ENCODE measurements at places on chromosomes 13 and 19.

GRCh38 chr19:40530091-40530901 is 46.4 kb upstream of the SHKBP1 start:
- DNase-seq, result no peak

- DNase-seq, result no peak
These were observed 160.2 kb downstream of the SLC7A1 start for GRCh38 chr13:29435125-29435911.

GRCh38 chr19:8665468-8666213 is 33.0 kb downstream of the ACTL9 start:
- no peak for DNase-seq

DNA sequence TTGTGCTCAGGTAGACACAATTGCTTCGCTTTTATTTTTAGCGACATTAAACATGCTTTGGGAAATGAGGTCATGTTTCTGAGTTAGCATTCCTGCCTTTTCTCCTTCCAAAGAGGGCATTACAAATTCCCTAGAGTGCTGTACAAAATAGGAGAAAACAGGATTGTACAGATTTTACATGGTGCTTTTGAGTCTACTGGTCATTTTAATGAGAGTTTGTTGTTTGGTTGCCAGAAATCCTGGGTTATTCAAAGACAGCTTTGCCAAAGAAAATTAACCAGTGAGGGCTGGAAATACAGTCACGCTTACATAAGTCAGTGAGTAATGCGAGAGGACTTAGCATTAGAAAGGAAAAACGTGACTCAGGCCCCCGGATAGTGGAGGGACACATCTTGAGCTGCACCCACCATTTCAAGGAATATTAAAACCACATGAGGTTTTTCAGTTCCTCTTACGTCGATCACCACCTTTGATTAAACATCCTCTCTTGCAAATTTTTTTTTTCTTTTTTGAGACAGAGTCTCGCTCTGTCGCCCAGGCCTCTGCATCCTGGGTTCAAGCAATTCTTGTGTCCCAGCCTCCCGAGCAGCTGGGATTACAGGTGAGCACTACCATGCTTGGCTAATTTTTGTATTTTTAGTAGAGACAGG is 55.4 kb downstream of the SACS start:
- peak; percentile 21 for DNase-seq

- DNase-seq, result no peak
These were observed 91.6 kb downstream of the MBNL2 start for GRCh38 chr13:97313551-97314260.

GRCh38 chr13:94344126-94344818 is 135.2 kb downstream of the DCT start:
- DNase-seq, result no peak

GRCh38 chr13:38385153-38385891 is 35.7 kb downstream of the UFM1 start:
- no peak for DNase-seq

GRCh38 chr19:46611776-46612175 is 10.6 kb downstream of the CALM3 start:
- no peak for DNase-seq

DNA sequence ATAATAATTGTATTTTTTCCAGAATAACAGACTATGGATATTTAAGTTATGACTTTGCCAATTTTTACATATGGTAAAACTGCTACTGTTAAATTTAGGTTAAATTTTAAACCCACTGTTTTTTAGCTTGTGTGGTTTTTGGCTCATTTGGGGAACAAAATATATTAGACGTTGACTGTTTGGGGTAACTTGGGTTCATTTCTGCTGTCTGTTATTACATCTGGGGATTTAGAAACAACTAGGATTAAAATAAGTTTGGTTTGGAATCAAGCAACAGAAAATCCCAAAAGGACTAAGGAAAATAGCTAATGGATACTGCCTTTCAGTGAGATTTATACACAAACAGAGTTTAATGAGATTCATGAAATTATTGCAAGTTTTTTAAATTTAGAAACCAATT is 92.9 kb downstream of the ZNF100 start:
- DNase-seq, result no peak

DNA sequence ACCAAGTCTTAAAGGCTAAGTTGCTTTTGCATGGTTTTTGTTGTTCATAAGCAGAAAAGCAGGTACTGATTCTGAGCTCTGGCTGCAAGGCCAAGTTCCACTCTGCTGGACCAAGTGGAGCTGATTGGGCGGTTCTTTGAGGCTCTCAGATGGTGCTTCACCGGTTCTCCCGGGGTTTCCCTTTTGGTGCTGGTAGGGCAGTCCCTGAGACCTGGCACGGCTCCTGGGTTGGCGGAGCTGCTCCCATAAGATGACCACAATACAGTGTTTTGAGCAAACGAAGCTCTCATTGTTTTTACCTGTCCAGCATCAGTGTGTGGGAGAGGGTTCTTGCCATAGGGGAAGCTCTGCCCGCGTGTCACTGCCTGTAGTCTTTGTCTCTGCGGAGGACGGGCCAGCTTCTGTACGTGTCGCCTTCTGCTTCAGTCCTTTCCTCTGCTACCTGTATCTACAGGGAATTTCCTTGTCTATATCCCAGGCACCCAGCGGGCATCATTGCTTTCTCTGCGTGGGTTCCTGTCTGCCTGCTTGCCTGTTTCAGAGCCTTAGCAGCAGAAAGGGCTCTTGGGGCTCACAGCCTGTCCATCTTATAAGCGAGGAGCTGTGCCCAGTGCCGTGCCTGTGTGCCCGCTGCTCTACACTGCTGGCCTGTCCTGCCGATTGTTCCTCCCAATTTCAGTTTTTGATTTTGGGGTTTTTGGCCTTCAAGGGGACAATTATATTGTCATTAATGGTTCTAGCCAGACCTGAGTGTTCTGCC is 2.3 kb downstream of the U2AF2 start:
- no peak for DNase-seq

DNA sequence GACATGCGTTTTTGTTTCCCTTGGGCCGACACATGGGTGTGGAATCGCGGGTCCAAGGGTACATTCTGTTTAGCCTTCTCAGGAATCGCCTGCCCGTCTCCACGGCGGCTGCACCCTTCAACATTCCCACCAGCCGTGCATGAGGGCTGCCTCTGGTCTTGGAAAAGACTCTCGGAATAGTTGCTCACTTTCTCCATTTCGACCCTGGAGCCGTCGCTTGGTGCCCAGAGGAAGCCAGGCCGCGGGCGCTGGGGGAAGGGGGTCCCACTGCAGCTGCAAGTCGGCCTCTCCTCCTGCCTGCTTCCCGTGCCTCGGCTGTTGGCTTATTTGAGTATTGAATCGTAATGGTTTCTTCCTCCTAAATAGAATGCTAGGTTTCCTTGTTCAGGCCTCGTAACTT is 51.5 kb downstream of the KDM4B start:
- no peak for DNase-seq

DNA sequence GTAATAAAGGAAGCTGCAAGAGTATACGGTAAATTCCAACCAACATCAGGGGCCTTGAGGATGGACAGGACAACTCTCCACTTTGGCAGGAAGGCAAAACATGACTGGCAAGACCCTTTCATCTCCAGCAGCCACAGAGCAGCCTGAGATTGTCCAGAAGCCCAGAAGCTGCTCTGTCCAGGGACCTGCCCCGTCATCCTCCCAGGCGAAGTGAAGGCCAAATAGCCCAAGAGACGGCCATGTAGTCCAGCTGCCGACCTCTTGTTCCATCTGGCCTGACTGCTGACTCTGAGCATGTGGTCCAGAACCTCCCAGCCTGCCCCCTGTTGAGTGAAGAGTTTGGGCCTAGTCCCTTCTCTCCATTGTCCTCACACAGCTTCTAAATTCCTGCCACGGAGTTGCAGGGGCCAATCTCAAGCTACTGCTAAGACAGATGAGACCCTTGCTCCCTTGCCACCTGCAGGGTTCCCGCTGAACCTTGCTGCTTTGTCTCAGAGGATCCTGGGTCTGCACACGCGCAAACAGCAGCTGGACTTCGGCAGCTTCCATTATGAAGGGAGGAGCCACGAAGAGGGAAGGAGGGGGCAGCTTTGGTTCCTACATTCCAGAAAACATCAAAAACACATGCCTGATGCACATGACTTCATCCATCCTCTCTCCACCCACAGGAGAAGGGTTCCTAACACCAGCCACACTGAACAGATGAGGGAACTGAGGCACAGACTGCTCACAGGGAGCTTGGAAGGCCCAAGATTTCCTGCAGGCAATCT is 196.9 kb downstream of the KATNAL1 start:
- DNase-seq, result no peak

DNA sequence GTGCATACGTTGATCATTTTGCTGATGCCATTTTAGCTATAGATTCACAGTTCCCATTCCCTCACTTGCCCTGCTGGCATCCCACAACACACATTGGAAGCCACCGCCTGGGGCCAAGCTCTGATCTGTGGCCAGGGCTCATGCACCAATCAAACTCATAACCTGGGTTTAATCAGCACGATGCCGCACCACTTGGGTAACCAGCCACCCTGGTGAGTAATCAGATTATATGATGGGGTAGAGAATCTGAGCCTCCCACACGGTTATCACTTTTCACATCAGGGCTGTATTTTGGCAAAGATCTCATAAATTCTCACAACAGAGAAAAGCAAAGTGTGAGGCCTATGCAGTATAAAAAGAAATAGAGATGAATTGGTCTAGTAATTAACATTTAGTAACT is 66.0 kb upstream of the TNFRSF19 start:
- DNase-seq, result no peak

DNA sequence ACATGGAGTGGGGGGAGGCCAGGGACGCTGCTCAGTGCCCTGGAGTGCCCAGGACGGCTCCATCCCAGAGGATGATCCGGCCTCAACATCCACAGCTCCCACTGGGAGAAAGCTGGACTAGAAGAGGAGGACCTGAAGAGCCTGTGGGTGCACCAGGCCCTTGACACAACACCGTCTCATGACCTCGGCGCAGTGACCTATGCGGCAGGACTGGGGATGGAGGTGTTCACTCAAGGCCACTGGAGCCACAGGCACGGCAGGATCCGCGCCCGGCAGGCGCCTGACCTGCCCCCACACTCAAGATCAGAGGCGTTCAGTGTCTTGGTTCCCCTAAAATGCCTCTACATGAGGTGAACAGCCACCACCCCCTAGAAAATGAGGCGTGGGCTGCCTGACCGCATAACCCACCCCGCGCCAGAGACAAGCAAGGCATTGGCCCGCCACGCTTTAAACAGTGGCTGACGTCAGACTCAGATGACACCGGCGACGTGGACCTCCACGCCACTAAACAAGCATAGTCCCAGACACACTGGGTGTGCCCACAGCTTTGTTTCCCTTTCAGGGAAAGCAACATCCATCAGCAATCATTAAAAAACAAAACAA is 8.0 kb downstream of the SGTA start:
- no peak for DNase-seq

Measured in left renal cortex interstitium (tissue), 4 donors.